ENCODE measurements at places on chromosomes 6 and 20.

- DNase-seq = peak; percentile 22
Measured at GRCh38 chr6:152458648-152459644, 178.2 kb downstream of the SYNE1 start.

- DNase-seq = no peak
Measured at GRCh38 chr6:92586236-92586977, 833.0 kb downstream of the EPHA7 start.

GRCh38 chr6:141488488-141488887 lies 644.2 kb upstream of the GJE1 start:
- no peak for DNase-seq

DNA sequence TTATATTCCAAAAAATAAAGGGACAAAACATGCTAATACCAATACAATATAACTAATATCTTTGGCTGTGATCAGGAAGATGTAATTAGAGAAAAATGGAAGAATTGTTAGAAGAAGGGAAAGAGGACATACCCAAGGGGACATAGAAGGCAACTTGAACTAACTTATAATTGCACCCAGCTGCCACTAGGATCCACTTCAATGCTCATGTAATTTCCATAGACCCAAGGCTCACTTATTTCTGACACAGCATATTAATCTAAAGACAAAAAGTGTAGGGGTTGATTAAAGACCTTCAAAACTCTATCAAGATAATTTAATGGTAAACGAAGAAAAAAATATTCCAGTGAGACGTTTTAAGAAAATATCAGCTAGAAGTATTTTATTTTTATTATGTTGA lies 396.0 kb upstream of the ADGRB3 start:
- no peak for DNase-seq

DNA sequence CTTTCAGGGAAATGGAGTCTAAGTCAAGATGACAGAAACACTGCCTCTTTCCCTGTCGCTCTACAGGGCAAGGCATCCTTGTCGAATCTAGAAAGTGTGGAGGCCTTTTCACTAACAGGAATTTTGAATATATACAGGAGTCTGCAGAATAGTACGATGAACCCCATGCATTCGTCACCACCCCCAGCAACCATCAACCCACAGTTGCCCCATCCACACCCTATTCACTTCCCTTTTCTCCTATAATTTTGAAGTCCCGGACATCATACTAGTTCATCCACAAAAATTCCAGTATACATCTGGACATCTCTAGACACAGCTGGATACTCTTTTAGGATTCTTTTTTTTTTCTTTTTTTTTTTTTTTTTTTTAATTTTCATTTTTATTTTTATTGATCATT lies 80.7 kb upstream of the RIN2 start:
- no peak for DNase-seq

GRCh38 chr6:150689900-150690590 lies 90.4 kb downstream of the PLEKHG1 start:
- no peak for DNase-seq

DNA sequence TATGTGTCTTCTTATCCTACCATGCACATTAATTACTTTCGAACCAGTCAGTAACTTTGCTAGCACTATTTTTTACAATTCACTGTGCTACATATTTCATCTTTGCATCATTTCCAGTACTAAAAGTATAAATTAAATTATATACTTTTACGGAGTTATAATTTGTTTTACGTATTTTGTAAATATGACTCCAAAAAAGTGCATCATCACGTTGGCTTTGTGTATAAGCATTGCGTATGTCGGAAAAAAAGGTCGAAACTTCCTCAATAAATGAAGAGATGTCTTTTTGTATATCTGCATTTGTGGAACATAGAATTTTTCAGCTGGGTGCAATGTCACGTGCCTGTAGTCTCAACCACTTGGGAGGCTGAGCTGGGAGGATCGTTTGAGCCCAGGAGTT lies 52.0 kb downstream of the USP49 start:
- DNase-seq = no peak

- DNase-seq = no peak
Measured at GRCh38 chr6:129895692-129896091, 34.6 kb upstream of the TMEM244 start.

GRCh38 chr20:33209789-33210188 lies 7.4 kb upstream of the BPIFA3 start:
- peak; percentile 86 for DNase-seq

- DNase-seq = peak; percentile 76
Measured at GRCh38 chr20:35395728-35396127, 16.0 kb downstream of the UQCC1 start.

DNA sequence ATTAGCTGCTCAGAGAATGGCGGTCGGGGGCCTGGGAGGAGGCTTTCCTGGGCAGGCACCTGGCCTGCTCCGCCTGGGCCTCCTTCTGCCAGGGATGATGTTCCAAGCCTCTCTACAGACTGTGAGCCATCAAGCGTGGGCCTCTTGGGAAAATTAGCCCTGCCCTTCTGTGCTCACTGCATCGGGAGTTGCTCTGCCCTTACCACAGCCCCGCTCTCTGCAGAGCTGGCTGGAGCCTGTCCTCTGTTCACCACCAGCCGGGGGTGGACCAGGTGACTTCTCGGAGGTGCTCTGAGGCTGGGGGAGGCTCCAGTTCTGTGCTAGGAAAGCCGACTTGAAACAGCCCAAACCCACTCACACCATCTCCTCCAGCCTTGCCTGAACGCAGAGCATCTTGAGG lies 24.2 kb downstream of the MDGA1 start:
- no peak for DNase-seq

- DNase-seq = no peak
Measured at GRCh38 chr20:59814840-59815340, 118.5 kb downstream of the SYCP2 start.

DNA sequence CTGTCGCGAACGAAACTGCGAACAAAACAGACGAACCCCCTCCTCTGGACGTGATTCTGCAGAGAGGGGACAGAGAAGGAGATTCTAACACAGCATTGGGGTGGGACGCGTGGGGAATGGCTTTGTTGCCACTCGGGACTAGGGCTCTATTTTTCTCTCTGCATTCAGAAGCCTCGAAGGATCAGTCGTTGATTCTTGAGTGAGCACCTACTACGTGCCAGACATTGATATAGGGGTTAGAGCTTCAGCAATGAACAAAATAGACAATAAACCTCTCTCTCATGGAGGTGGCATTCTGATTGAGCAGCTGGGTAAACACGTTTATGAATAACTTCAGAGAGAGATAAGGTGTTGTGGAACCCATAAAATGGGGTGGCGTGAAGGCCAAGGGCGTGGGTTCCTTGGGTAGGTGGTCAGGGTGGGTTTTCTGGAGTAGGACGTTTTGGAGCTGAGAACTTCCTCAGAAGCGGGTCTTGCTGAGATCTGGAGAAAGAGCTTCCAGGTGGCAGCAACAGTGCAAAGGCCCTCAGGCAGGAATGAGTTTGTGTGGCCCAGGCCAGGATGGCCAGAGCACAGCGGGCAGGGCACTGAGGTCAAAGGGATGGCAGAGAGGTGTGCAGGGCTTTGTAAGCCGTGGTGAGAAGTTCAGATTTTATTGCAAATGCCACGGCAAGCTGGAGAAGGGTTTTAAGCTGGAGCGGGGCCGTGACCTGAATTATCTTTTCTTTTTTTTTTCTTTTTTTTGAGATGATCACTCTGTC lies 884 bp downstream of the SLC2A10 start:
- no peak for DNase-seq

DNA sequence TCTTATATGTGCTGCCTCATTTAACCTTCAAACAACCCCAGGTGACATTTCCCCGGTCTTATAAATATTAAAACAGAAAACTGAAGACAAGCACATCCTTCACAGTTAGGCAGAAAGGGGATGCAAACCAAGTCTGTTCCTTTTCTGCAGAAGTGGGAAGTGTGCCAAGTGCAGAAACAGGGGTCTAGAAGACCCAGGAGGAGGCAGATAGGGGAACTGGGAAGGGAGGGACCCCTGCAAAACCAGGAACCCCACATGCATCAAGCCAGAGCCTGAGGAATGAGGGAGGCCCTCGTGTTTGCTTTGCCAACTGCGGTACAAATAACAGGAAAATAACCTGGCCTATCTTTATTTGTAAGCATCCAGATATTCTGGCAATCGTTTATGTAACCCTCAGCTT lies 17.0 kb upstream of the CST3 start:
- DNase-seq = peak; percentile 2

DNA sequence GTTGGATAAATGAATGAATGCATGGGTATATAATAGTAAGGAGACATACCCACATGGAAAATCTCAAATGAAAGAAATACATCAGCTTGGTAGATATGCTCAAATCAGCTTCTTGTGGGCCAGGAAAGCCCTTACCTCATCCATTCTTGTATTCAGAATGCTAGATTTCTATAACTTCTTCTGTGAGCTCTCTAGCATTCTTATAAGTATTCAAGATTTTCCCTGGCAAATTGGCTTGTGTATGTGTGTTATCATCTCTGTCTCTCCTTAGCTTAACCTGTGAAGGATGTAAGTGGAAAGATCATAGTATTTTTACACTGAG lies 100.8 kb downstream of the OR2B2 start:
- no peak for DNase-seq

- no peak for DNase-seq
Measured at GRCh38 chr6:4323322-4323721, 187.9 kb upstream of the ECI2 start.

- DNase-seq = no peak
Measured at GRCh38 chr6:37042150-37042549, 36.7 kb downstream of the FGD2 start.

GRCh38 chr6:168300975-168301647 lies 18.5 kb downstream of the DACT2 start:
- DNase-seq = no peak

DNA sequence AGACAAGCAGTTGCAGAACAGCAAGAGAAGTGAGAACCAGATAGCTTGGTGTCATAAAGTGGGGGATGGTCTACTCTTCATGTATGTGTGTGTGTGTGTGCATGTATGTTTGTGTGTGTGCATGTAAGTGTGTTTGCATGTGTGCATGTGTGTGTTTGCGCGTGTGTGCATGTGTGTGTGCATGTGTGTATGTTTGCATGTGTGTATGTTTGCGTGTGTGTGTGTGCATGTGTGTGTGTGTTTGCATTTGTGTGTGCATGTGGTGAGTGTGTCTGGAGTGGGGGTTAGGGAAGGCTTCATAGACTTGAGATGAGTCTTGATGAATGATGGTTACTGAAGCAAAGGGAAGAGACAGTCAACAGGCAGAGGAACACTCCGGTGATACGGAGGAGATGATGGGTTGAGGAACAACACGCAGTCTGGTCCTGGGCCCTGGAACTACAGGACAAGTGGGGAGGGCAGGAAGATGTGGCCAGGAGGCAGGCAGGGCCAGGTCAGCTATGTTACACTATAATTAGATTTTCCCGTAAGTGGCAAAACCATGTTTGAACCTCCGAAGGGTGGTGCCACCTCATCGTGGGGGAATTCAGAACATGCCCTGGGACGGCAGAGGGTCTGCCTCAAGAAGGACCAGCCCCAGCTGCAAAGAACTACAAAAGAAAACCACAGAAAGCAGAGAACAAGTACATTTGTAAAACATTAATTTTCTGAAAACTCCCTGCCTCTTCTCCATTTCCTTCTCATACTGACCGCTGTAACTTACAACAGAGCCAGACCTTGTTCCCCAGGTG lies 38.7 kb upstream of the PDE10A start:
- DNase-seq = no peak

DNA sequence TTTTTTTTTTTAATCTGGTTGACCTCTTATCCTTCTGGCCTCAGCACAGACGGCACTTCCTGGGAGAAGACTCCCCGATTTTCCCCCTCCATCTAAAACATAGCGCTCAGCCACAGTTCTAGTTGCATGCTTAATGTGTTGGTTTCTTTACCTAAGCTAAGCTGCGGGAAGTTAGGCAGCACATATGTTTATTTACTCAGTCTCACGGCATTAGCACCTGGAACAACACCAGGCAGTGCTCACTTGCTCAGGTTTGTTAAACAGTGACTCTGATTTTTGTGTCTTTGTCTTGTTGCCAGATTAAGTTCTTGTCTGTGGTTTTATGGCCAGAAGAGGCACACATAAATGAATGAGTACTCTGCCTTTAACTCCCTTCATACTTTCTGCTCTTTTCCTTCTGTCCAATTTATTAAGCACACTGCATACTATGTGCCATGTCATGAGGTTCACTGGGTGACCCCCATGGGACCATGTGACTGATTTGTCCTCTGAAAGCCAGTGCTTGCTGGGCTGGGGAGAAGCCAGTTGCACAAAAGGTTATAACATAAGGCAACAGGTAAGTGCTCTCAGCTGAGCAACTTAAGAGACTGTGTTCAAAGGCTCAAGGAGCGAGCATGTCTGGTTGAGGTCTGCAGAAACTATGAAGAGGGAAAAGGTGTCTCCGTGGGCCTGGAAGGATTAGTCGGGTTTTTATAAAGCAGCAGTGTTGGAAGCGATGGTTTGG lies 93.6 kb downstream of the RPP40 start:
- DNase-seq = no peak

- DNase-seq = no peak
Measured at GRCh38 chr20:15986690-15987089, 586.6 kb downstream of the KIF16B start.

GRCh38 chr6:106688177-106688951 lies 59.0 kb downstream of the QRSL1 start:
- no peak for DNase-seq

- no peak for DNase-seq
Measured at GRCh38 chr20:41170386-41171105, 33.2 kb downstream of the PLCG1 start.

- no peak for DNase-seq
Measured at GRCh38 chr20:16474363-16474762, 98.9 kb downstream of the KIF16B start.

GRCh38 chr20:9255171-9255570 lies 186.3 kb downstream of the PLCB4 start:
- no peak for DNase-seq

DNA sequence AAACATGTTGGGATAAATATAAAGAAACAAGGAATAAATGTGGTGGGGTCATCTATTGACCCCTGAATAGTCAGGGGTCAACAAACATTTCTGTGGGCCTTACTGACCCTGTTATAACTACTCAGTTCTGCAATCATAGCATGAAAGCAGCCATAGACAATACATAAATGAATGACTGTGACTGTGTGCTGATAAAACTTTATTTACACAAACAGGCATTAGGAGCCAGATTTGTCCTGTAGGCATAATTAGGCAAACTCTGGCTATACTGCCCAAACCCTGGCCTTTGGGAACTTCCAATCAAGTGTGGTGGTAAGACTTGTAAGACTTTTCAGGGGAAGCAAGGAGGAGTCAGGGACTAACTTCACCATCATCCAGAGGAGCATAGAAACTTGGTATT lies 222.7 kb downstream of the KHDC1L start:
- no peak for DNase-seq

- no peak for DNase-seq
Measured at GRCh38 chr6:137045222-137045789, 541 bp upstream of the IL20RA start.

- no peak for DNase-seq
Measured at GRCh38 chr6:163659803-163660202, 245.3 kb downstream of the QKI start.

All from AG20443 (cell line).